KBM-7 (cell line): ENCODE measurements at places on chromosomes 5 and 9.

DNA sequence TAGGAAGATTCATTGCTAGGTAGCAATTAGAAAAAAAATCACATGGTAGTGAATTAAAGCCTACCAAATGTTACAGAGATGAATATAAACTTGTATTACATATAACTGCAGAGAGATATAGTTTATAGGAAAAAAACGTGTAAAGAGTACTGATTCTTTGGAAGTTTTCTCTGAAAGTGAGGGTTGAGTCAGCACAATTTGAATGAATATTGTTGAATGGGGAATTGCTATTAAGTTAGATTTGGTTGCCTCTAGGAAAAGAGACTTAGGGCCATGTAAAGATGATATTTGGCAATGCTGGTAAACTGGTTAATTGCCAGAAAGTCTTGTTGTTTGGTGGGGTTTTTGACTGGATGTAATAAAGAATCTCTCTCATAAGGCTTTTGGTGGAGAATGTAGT lies 37.2 kb upstream of the TAL2 start:
- DNase-seq, result no peak

DNA sequence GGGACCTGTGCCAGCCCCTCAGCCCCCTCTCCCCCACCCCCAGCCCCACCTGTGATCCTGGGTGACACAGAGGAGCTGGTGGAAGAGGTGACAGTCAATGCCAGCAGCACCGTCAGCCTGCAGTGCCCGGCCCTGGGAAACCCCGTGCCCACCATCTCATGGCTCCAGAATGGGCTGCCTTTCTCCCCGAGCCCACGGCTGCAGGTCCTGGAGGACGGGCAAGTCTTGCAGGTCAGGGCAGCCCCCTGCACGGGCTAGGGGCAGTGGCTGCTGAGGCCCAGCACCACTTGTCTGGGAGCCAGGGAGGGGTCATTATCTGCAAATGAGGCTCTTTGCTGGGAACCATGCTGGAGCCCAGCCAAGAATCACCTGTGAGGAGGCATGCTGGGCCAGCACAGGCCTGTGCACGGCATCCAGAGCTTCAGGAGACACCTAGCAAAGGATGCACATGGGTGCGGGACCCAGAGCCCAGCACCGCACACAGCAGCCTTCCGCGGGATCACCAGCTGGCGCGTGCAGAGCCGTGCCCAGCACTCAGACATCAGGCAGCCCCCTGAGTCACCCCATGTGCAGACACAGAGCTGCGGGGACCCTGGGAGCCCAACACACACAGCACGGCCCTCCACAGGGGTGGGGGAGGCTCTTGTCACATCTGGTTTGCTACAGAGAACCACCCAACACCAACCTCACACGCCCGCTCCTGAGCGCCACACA lies 62.0 kb upstream of the ASS1 start:
- no peak for DNase-seq

DNA sequence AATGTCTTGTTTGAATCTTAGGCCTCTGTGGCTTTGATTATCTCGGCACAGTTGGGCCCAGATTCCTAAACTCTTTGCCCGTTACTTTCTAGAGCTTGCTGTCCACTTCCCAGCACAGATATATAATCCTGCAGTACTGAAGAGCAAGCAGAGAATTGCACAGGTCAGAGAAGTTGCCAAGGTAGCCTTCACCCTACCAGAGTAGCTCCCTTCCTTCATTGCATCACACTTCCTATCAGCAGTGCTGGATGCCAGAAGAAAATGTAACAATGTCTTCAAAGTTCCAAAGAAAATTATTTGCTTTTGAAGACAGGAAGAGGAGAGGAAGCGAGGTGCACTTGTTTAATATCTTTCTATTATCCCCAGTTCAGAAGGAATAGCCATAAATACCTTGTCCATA lies 38.1 kb upstream of the SPATA31D4 start:
- no peak for DNase-seq

GRCh38 chr5:148973455-148973854 lies 89.4 kb downstream of the SH3TC2 start:
- DNase-seq, result no peak

DNA sequence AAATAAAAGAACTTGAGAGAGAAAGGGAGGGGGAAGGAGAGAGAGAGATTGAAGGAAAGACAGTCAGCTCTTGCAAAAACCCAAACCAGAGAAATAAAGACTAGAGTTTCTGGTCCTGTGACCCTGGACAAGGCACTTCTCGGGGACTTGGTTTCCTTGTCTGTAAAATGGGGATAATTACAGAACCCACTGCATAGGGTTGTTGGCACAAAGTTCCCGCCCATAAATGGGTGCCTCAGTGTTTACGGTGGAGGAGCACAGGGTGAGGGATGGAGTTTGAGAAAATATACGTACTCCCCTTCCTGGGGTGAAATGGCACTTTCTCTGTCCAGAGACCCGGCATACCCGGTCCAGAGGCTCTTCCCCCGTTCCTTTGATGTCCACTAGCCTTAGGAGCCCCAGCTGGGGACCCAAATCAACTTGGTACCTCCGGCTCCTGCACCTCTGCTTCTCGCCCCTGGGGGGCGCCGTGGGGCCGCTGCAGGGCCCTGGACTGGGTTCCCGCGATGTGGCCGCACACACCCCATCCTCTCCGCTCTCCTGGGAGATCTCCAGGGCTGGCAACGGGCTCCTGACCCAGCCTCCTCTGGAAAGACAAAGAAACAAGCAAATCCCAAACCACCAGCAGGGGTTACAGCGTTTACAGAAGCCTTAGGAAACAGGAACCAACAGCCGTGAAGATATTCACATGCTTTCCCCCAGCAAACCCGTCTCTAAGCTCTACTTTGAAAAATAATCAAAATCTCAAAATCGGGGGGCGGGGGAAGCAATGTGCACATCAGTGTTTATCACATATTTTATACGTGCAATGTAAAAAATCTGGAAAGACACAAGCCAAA lies 26.3 kb downstream of the PTGES start:
- peak; percentile 73 for DNase-seq
